ENCODE measurements at places on chromosomes 2 and 18. TPM values are rescaled to one million over a fixed set of nuclear protein-coding genes. Genes with fewer than 3 reads are reported as not detected.

The DCAF17 gene
- total RNA-seq: 18.1 TPM

The SGPP2 gene
- not detected for total RNA-seq

The EVX2 gene
- not detected for total RNA-seq

The PLCD4 gene
- total RNA-seq: 2.9 TPM

The SP140 gene
- not detected for total RNA-seq

The CNRIP1 gene
- total RNA-seq: 46.4 TPM

The DHRS9 gene
- total RNA-seq: 3.7 TPM

The KIF5C gene
- total RNA-seq: 0.29 TPM

The FKBP7 gene
- total RNA-seq: 21.3 TPM

The ANKRD29 gene
- total RNA-seq: 5.2 TPM

The VAPA gene
- total RNA-seq: 318 TPM

The FAM228A gene
- 0.10 TPM for total RNA-seq

The INHBB gene
- 6.9 TPM for total RNA-seq

The IL1B gene
- 0.33 TPM for total RNA-seq

The CD207 gene
- total RNA-seq: not detected

The USP34 gene
- 102 TPM for total RNA-seq

The ZDBF2 gene
- 13.4 TPM for total RNA-seq
